ENCODE measurements at places on chromosomes 11 and 22.
A peak's percentile ranks its signal among the peaks of the same experiment; 100 is the strongest.

GRCh38 chr11:73194593-73194992, 23.5 kb upstream of the P2RY2 start:
- DNase-seq, result no peak

DNA sequence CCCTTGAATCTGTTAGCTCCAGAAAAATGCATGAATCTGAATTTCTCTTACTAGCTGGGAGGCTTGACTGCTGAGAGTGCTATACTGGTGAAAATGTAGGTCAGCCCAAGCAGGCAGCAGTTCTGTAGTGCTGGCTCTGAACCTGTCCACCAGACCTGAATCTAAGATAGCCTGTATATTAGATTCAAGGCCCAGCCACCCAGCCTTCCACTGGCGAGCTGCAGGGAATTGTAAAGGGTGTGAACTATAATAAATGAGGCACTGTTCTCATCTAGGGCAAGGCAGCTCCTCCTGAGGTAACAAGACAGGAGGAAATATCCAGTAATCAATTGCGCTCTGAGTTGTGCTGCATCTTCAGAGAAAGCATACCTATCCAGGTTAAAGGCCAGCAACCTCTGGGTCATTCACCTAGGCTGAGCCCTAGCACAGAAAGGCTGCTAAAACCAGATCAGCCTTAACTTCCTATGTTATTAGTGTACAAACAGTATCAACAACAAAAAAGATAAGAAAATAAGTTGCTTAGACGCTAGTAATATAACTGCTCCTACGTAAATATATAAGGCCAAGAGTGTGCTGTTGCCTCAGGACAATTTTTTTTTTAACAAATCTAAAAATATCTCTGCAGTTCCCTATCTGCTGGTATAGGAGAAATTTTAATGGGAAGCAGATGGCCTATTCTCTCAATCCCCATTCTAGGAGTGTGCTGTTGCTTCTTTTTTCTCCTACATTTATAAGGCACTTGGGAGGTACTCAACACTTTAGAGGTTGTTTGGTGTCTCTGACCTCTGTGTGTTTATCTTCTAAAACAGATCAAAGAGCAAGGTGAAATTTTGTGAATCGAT, 63.0 kb downstream of the RELT start:
- no peak for DNase-seq

GRCh38 chr11:60952742-60953170, 780 bp upstream of the SLC15A3 start:
- no peak for DNase-seq

DNA sequence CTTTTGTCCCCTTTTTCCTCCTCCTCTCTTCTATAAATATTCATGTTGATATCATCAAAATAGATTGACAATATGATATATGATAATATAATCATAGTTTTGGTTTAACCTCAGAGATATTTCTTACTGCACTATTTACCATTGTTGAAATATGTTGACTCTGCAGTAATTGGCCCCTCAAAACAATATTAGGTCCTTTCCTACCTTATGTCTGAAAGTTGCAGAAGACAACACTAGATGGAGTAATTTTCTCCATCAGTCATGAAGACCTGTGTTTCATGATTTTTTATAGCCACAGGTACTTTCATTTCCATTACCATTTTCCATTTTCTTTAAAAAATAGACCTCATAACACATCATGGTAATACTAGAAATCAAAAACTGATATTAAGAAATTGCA, 284.4 kb downstream of the LUZP2 start:
- DNase-seq, result no peak

- no peak for DNase-seq
Measured at GRCh38 chr22:31184015-31184414, 24.0 kb downstream of the RNF185 start.

- no peak for DNase-seq
Measured at GRCh38 chr22:37045958-37046357, 5.6 kb upstream of the KCTD17 start.

- DNase-seq, result no peak
Measured at GRCh38 chr11:122780296-122780949, 57.9 kb upstream of the CRTAM start.

GRCh38 chr11:32069361-32070058, 21.4 kb upstream of the RCN1 start:
- DNase-seq, result no peak

DNA sequence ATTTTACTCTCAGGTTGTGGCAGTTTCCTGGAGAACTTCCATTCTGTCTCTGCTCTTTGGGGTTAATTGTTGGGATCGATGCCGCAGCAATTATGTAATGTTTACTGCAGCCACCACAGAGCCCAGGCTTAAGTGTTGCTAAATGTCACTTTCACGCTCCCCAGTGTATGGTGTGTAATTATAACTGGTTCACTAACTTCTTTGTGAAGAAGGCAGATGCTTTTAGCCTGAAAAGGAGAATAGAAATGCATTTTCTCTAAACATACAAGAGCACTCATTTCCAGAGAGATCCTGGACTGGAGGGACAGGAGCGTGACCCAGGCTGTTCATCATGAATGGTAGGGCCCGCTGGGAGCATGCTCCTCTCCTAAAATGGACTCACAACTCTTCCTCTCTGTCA, 132.2 kb upstream of the PLET1 start:
- no peak for DNase-seq

GRCh38 chr22:22030493-22031182, 48.1 kb upstream of the TOP3B start:
- no peak for DNase-seq

GRCh38 chr11:35784699-35785098, 122.1 kb downstream of the TRIM44 start:
- DNase-seq, result no peak

GRCh38 chr22:47609653-47610052, 847.2 kb downstream of the TBC1D22A start:
- DNase-seq, result no peak

- no peak for DNase-seq
Measured at GRCh38 chr11:94032725-94033124, 11.6 kb downstream of the HEPHL1 start.

DNA sequence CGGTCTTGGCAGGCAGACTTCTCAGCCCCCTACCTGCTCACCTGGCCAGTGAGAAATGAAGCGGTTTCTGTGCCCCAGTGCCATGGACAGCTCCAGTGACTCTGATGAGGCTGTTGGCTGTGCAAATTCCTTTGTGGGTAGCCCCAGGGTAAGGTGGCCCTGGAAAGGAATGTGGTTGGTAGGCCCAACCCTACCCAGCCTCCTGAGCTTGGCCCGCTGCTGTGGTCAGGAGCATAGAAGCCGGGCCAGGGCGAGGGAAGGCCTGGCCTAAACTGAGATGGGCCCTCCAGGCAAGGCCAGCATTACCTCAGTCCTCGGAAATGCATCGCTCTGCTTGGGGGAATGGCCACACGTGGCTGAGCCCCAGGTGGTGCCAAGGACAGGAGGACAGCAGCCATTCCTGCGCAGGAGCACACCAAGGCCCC, 16.9 kb downstream of the DAGLA start:
- no peak for DNase-seq

- no peak for DNase-seq
Measured at GRCh38 chr11:126879516-126879915, 121.1 kb downstream of the KIRREL3 start.

- peak; percentile 70 for DNase-seq
Measured at GRCh38 chr11:123137431-123138224, 57.4 kb downstream of the CLMP start.
